NT2/D1 (cell line): ENCODE measurements at places on chromosomes 13 and 19.

DNA sequence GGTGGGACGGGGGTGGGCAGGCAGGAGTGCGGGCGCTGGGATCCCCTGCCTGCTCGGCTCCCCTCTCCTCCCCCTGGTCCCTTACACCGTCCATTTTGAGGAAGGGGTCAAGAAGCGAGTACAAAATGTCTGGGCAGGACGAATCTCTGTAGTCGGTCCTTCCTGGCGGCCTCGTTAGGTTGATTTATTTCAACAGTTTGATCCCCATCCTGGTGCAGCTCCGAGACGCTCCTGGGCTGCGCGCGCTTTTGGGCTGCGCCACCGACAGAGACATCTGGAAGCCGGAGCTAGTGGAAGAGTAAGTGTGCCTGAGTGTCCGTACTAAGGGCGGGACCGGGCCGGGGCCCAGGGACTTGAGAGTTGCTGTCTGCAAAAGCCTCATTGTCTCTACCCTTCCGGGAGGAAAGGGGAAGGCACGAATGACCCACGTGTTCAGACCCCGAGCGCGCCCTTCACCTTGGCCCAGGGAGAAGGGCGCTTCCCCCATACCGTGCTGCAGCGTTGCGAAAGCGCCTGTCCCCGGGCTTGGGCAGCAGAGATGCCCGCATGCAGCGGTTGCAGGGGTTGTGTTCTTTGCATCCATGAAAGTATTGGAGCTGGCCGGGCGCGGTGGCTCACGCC lies 1.8 kb downstream of the ZNF114 start:
- peak; percentile 39 for DNase-seq

DNA sequence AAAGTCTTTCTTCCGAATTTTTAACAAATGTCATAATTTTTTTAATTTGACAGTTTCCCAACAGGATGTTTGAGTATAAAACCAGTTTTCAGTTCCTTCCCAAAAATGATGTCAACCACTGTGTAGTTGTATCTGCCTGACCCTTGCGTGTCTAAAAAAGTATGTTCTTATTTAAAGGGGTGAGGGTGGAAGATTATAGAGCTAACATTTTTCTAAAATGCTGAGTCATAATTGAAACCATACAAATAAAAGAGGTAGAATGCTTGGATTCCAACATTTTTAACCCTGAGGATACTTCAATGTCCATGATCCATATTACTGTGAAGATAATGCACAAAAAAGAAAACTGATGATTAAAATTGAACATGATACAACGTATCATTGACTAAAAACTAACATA lies 1388.8 kb downstream of the UQCRFS1 start:
- DNase-seq, result no peak

DNA sequence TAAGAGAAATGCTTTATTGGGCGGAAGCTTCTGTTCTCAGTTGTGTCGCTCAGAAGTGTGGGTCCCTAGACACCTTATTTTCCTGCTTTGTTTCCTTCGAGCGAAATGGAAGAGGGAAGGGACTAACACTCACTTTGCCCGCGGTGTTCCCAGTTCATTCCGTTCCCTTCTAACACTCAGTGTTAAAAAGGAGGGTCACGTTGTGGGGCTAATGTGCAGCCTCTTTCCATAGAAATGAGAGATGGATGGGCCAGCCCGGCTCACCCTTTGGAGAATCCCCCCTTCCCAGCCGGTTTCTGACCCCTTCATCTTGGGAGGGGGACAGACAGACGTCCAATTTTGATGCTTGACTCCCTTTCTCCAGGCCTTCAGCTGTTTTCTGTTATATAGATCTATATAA lies 2.3 kb downstream of the ATP11A start:
- no peak for DNase-seq

DNA sequence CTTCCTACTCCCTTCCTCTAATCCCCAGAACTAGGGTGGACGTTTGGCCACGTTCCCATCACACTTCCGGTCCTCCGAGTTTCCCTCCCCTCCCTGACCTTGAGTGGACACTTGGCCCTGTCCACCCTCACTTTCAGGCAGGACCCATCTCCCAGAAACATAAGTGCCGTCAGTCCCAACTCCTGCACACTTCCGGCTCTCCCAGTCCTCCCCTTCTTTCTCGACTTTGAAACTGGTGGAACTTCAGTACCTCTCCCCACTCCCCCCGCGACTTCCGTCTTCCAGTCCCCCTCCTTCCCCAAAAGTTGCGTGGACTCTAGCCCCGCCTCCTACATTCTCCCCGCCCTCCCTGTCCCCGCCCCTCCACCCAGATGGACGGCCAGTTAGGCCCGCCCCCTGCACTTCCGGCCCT lies 278 bp upstream of the ZNF274 start:
- no peak for DNase-seq

- DNase-seq, result no peak
Measured at GRCh38 chr19:29681422-29682235, 16.4 kb downstream of the PLEKHF1 start.

GRCh38 chr19:18480006-18480691 lies 41.7 kb downstream of the ELL start:
- no peak for DNase-seq

GRCh38 chr13:95573221-95573620 lies 20.7 kb downstream of the CLDN10 start:
- DNase-seq, result no peak

DNA sequence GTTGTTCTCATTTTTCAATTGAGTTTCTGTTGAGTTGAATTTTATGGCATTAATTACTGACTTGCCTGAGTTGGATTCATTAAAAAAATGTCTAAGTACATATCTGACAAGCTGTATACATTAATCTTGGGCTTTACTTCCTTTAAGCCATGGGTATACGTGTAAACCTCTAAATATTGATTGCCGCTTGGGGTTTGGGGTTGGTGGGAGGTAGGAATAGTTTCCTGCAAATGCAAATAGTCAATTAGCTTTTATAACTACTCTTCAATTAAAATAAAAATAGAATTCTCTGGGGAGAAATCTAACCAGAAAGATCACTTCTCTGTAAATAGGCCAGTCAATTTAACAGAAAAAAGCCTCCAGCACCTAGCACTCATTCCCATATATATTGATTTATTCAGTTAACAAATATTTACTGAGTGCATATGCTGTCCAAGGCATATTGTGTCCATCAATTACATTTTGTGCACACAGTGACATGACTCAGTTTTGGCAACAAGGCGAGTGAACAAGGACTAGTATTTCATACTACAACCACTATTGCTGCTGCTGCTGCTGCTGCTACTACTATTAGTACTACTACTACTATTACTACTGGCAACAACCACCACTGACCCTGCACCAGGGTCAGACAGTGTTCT lies 306.8 kb downstream of the RFC3 start:
- DNase-seq, result no peak

- DNase-seq, result no peak
Measured at GRCh38 chr13:98483601-98484288, 93.2 kb downstream of the STK24 start.

DNA sequence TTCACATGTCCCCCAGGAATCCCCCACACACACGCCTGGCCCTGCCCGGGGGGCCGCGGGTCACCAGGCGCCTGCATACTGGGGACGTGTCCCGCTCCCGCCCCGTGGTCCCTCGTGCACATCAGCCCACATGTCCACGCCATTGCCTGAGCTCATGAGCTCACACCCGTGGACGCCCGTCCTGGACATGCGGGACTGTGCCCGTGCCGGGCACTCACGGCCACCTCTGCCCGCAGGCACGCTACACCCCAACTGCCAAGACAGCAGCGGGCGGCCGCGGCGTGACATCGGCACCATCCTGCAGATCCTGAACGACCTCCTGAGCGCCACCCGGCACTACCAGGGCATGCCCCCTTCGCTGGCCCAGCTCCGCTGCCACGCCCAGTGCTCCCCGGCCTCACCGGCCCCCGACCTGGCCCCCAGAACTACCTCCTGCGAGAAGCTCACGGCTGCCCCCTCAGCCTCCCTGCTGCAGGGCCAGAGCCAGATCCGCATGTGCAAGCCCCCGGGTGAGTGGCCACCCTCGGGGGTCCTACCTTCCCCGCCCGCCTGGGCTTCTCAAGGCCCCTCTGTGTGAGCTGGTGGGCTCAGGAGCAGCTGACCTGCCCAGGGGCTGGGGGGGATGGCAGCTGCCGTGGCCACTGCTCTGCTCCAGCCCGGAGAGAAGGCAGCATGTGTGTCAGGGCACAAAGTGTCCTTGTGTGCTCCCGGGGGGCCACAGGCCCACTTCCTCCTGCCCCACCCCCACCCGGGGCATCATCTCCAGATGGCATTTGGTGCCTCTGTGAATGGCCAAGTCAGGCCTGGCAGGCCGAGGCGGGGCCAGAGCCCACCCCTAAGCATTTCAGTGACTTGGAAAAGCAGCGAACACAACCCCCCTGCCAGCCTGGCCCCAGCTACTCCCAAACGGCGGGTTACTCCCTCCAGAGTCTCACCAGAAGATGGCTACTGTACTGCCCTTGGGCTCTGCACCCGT lies 7.1 kb downstream of the MIDN start:
- no peak for DNase-seq

GRCh38 chr13:103878891-103879605 lies 812.8 kb upstream of the SLC10A2 start:
- no peak for DNase-seq

- DNase-seq, result no peak
Measured at GRCh38 chr19:43658001-43658400, 12.0 kb downstream of the PLAUR start.

DNA sequence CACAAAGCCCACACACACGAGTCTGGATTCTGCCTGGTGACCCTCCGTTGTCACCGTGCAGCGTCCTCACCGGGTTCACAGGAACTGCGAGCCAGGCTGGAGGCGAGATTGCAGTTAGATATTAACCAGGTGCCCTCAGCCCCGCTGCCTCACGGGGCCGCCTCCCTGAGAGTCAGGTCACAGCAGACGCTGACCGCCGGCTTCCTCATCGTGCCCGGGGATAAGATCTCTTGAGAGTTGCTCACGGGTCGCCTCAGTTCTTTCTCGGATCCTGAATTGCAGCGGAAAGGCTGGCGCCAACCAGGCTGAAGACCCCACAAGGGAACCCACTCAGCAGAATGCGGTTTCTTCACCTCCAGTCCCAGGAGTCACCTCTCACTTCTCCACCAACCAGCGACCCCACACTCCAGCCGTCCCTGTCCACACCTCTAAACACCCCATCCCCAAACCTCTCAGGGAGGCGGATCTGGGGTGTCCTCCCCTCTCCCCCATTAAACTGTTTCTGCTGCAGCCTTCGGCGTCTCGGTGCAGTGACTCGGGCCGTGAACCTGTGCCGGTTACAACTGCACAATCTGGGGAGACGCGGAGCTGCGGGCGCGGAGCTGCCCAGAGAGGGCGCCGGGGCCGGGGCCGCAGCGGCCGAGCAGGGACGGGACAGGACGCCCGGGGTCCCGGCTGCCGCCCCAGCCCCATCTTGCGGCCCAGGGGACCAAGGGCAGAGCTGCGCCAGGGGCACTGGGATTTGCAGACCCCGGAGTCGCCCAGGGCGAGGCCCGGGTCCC lies 591 bp downstream of the ZNF823 start:
- DNase-seq, result no peak

DNA sequence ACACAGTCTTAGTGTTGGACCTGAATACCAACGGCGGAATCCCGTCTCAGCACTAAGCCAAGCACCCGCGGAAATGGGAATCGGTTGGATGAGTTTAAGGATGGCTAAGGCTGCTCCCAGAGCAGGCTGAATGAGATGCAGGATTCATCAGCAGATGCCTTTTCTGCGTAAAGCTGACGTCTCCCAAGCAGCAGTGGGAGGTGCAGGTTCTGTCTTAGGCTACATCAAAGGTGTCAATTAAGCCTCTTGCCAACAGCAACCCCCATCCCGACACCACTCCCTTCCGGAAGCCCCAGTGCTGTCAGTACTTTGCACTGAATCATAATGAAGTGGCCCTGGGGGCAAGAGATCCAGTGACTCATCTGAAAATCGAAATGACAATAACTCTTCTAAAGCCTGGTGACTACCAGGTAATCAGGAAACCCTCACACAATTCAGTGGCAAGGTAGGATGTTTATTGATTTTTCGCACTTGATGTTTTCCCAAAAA lies 275.6 kb downstream of the DCLK1 start:
- peak; percentile 89 for DNase-seq

- no peak for DNase-seq
Measured at GRCh38 chr19:40466985-40467734, at the start of gene SPTBN4. SPTBN4 (plus strand) TSS chr19:40467001; CDS start chr19:40472622, 5,621 bp downstream.

- DNase-seq, result no peak
Measured at GRCh38 chr13:98216711-98217285, 39.7 kb upstream of the RNF113B start.

DNA sequence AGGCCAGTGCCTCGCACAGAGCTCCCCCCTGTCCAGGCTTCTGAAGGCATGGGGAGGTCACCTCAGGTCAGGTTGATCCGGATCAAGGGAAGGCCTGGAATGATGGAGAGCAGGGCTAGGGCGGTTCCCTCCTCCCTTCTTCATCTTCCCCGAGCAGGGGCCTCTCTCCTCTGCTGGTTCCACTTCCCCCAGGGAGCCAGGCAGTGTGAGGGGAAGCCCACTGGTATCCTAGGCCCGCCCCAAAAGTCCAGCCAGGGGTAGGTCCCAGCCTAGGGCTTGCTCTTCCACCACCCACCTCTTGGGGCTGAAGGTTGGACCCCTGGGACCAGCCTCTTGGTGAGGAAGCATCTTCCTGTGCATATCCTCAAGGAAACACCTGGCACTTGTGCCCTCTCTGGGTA lies 16.4 kb upstream of the PRR19 start:
- DNase-seq, result no peak

DNA sequence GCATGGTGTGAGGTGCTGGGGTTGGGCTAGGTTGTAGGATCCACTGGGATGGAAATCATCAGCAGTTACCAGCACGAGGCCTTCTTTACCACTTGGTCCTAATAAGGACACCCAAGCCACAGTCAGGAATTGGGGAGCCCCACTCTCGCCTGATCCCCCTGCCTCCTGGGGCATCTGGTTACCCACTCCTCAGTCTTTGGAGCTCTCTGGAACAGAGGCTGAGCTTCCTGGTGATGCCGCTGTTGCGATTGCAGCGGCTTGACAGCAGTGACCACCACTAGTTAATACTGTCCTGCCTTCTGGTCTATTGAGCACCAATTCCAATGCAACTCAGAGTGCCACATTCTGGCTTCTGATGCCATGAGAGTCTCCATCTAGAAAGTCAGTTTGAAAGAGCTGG lies 13.5 kb downstream of the TMEM272 start:
- no peak for DNase-seq

- no peak for DNase-seq
Measured at GRCh38 chr13:101450749-101451130, 1.7 kb upstream of the ITGBL1 start.

DNA sequence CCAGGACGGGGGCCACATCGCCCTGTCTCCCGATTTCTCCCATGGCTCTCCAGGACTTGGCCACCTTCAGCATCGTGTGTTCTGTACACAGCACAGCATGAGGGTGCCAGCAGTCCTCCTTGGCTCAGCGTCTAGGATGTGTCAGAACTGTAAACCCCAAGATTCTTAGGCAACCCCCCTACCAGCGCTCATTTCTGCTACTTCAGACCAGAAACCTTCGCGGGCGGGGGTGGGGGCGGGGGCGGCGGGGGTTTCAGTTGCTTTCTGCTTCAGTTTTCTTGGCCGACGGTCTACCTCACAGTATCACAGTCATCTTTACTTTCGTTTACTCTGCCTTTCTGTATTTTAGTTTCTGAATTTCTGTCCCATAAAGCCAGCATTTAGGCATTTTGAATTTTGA lies 82.4 kb downstream of the GGACT start:
- DNase-seq, result no peak
